ENCODE measurements at places on chromosomes 4 and X.

- DNase-seq = no peak
These were observed 8.1 kb downstream of the ACSL1 start for GRCh38 chr4:184817494-184818215.

- DNase-seq = no peak
These were observed 4.4 kb downstream of the ETNPPL start for GRCh38 chr4:108758498-108758897.

- DNase-seq = no peak
These were observed 14.9 kb upstream of the CYTL1 start for GRCh38 chr4:5034206-5034605.

- DNase-seq = no peak
These were observed 126.8 kb downstream of the NAA11 start for GRCh38 chr4:79198951-79199587.

DNA sequence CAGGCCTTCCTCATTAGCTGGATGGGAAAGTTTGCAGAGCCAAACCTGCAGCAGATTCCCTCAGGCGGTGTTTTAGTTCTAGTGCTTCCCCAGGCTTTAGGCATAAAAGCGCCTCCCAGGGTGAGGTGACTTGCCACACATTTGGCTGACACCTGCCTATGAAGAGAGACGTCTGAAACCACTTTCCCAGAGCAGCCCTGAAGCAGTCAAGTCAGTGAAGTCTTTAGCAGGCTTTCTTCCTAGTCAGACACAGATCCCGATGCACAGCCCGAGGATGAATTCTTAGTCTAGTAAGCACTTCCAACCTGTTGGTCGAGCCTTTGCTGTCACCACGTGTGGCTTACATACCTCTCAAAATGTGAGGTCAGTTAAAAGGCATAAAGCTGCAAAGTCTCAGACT lies 484.1 kb downstream of the SMARCA1 start:
- DNase-seq = no peak

DNA sequence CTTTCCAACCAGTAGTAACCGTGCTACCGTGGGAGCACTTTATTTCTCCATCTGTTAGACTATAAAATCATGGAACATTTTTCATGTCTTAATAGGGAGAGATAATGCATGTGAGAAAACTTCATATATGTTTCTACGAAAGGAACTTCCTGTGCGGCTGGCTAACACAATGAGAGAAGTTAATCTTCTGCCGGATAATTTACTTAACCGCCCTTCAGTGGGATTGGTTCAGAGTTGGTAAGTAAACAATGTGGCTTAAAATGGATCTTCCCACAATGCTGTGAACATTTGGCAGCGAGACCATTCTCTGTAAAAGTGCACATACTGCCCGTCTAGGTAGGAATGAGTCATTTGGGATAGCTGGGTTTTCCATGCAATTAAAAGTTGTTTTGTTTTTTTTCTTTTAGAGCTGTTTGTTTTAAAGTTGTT lies 29.6 kb downstream of the PDK3 start:
- no peak for DNase-seq

- no peak for DNase-seq
These were observed 369.3 kb downstream of the DMD start for GRCh38 chrX:32842053-32842452.

DNA sequence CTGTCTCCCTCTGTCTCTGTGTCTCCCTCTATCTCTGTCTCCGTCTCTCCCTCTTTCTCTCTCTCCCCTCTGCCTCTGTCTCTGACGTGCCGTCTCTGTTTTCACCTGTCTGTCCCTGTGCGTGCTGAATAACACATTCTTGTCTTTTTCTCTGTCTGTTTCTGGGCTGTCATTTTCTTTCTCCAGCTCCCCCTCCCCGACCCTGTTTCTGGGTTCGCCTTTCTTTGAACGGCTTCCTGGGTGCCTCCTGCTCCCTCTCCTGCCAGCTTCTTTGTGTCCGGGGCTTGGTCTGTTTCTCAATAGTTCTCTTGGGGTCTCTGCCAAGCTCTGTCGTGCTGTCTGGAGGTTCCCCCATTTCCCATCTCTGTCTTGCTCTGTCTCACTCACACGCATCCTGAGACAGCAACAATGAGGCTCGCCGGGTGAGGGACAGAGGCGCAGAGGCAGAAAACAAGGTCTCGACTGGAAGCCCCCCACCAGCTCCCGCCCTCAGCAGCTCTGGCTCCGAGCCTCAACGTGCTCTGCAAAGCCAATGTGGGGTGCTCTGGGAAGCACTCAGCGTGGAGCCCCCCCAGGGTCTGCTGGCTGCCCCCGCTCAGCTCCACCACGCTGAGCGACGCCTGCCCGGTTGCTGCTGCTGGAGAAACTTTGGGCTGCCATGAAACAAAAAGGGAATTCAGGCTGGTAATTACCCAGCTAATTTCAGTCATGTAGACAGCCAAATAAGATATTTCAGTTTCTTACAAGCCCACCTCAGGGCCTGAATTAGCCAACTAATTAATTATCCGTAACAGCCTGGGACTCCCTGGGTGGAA lies 3.4 kb downstream of the CPLX1 start:
- DNase-seq = no peak

DNA sequence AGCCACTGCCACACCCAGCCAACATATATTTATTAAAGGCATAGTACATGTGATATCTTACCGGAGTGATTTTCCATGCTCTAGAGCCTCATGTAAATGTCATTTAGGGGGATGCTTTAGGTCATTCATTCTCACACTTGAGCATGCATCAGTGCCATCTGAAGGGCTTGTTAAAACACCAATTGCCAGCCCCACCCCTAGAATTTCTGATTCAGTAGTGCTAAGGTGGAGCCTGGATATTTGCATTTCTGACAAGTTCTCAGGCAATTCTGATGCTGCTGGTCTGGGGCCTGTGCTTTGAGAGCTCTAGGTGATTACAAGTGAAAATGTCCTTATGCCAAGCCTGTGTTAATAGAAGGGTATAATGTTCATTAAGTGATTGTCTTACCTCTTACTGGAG lies 107.7 kb downstream of the PHEX start:
- DNase-seq = no peak

GRCh38 chr4:107094332-107094731 lies 58.2 kb upstream of the DKK2 start:
- DNase-seq = no peak

DNA sequence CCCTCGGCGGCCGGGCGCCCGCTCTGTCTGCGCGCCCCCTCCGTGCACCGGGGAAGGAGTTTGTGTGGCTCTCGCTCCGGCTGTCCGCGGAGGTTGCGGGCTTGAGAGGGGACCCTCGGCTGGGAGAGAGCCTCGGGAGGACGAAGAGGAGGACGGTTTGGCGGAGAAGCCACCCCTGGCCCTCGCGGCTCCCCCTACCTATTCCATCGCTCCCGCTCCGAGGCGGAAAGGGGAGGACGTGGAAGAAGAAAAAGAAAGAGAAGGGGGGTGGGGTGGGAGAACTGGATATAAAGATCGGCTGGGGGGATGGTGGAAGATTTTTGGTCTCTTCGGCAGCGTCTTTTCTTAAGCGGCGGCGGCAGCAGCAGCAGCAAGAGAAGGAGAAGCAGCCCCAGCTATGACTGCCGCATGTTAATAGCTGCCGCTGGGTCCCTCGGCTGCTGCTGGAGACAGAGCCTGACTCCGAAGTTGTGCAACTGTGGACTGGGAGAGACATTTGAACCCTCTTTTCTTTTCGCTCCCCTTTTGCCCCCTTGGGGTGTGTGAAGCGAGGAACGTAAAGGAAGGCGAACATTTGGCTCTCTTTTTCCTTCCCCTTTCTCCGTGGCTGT lies 895 bp downstream of the ADGRL3 start:
- no peak for DNase-seq

- no peak for DNase-seq
These were observed 50.0 kb downstream of the CCNI start for GRCh38 chr4:77025643-77026321.

GRCh38 chrX:63708801-63709200 lies 76.2 kb downstream of the ARHGEF9 start:
- DNase-seq = no peak

DNA sequence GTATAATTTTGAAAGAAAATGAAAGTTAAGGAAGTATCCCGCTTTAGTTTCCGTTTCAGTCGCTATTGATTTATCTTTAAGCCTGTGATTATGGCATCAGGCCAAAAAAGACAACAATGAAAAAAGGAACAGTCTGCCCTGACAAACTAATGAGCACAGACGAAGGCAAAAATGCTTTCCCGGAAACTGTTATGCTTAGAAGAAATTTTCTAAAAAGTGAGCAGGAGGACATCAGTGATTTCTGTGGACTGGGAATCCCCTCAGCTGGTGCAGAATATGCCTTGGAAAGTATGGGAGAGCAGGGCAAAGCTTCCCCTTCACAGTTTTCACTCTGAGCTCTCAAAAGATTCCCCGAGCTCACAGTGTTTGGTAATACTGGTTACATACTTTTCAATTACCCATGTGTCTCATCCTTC lies 5.1 kb upstream of the CXCL10 start:
- no peak for DNase-seq

DNA sequence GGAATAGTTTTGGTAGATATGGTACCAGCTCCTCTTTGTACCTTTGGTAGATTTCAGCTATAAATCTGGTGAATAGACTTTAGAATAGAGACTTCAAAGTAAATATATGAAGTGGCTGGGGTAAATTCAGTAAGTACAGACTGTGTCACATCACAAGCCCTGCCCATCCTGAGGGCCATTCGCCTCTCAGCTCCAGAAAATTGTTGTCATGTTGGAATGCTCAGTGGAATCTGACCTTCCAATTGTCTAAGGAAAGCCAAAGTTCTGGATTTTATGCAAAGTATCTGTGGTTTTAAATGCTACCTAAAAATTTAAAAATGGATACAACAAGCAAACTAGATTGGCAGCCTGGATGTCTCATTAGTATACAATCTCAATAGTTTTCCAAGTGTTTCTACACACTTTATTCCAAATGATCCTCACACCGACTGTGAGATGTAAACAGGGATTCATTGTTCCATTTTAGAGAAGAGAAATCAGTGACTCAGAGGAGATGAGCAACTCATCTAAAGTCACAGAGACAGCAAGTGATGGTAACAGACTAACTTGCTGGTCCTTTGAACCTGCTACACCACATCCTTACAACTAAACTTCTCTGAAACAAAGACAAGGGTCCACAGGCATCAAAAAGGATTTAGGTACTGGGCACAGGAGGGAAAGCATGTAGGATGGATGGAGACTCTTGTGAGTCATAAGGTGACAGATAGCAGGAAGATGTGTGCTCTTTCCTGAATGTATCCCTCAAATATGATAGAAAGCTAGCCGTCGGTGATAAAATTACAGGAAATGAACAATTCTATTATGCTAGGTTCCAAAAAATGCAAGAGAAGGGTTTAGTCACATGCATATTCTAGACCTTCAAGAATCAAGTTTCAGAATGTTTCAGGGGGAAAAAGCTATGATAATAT lies 127.3 kb downstream of the ATP10D start:
- no peak for DNase-seq

DNA sequence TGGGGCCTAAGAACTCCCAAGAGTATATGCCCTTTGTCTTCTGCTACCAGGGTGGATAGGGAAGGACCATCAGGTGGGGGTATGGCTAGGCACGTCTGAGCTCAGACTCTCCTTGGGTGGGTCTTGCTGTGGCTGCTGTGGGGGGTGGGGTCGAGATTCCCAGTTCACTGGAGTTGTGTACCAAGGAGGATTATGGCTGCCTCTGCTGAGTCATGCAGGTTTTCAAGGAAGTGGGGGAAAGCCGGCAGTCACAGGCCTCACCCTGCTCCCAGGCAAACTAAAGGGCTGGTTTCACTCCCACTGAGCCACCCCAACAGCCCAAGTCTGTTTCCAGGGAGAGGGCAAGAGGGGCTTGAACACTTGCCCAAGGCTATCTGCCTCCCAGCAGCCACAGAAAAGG lies 249.7 kb downstream of the NR3C2 start:
- no peak for DNase-seq

GRCh38 chr4:24743927-24744326 lies 51.4 kb upstream of the SOD3 start:
- DNase-seq = no peak

DNA sequence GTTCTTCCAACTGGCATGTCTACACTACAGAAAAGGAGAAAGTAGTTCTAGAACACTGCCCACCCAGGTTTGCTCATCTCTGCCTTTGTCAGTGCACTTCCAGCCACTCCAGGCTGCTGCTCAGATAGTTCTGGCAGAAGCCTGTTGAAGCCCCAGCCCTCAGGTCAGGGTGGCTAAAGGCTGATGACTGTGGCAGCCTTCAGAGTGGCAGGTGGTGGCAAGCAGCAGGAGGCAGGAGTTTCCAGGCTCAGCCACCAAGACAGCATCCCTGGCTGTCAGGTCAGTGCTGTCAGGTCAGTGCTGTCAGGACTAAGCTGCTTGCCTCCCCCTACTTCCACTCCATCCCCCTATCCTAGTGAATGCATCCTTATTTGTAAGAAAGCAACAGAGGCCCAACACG lies 100.4 kb downstream of the MAMLD1 start:
- no peak for DNase-seq

GRCh38 chrX:129739578-129739977 lies 799 bp downstream of the XPNPEP2 start:
- no peak for DNase-seq

- DNase-seq = no peak
These were observed 868 bp downstream of the AFAP1 start for GRCh38 chr4:7938609-7939376.

GRCh38 chr4:188295899-188296298 lies 156.7 kb downstream of the TRIML1 start:
- no peak for DNase-seq

- no peak for DNase-seq
These were observed 163.6 kb downstream of the CBR4 start for GRCh38 chr4:168846414-168846813.

- DNase-seq = no peak
These were observed 798.7 kb downstream of the PCDH7 start for GRCh38 chr4:31518796-31519250.

GRCh38 chrX:11053351-11053750 lies 57.8 kb upstream of the HCCS start:
- no peak for DNase-seq

DNA sequence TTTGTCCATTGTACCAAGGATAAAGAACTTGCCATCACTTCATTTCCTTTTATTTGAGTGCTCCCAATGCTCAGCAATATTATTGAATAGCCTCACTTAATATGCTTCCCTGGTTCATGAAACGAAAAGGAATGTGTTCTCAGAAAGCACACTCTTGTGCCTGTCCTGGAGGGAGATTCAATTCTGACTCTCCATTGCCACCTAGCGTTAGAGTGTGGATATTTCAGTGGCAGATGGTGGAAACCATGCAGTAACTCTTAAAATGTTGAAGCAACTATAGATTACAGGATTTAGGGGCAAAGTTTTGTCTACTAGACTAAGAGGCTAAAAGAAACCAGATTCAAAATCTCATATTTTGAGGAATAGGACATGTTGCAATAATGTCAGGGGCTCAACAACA lies 36.0 kb downstream of the GAB3 start:
- peak; percentile 26 for DNase-seq

GRCh38 chr4:2469192-2469984 lies 482 bp downstream of the RNF4 start:
- DNase-seq = peak; percentile 76

DNA sequence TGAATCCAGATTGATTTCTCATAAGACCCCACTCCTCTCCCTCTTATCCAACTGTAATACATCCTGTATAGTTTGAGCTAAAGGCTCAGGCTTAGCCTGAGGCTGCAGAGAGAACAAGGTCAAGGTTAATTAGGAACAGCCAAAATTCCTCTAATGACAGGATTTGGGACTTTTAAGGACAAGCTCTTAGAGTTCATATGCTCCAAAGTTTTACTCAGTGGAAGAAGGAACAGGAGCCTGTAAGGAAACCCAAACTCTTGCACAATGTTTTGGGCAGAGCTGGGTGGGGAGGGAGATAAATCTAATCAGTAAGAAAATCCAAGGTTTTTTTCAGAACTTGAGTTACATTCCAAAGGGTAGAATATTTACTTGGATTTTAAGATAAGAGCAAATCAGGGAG lies 238.8 kb downstream of the QDPR start:
- no peak for DNase-seq

GRCh38 chr4:168218645-168219044 lies 99.9 kb downstream of the DDX60 start:
- no peak for DNase-seq

Data from activated CD4-positive, alpha-beta T cell treated with anti-CD3 and anti-CD28 coated beads, Interleukin-2, amount 50 U/mL, for 48 hours (primary cell).